CD4-positive, alpha-beta T cell (primary cell): ENCODE measurements at places on chromosomes 16 and 17. TPM values are rescaled to one million over a fixed set of nuclear protein-coding genes. Genes with fewer than 3 reads are reported as not detected.

The DNAAF1 gene
- not detected for total RNA-seq

The CCL16 gene
- total RNA-seq, result not detected

The SULT1A3 gene
- 16.1 TPM for total RNA-seq

The TMEM238L gene
- not detected for total RNA-seq

The RHBDL3 gene
- not detected for total RNA-seq

The CD300LB gene
- 0.36 TPM for total RNA-seq

The HES7 gene
- total RNA-seq, result 0.53 TPM

DNA sequence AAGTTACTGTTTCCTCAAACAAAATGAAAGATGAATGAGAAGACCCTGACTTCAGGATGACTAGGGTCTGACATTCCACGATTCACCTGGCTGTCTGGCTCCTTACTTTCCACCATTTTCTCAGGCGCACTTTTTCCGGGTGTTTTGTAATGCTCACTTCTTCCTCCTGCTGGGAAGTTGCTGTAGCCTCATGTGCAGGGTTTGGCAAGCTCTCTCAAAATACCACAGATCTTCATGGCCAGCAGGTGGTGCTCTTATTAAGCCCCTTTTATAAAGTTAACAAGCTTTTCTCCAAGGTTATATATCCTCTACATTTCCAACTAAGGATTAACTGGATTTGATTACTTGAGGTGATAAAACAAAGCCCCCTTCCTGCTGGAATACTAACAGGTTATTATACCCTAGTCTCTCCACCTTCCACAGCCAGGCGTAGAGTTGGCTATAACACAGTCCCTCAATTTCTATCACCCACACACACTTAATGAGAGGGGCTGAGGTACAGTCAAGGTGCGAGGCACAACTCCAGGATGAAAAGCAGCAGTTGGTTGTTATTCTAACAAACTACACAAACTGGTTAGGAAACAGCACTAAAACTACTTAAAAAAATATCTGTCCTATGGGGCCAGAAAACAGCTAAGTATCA lies 45.4 kb downstream of the STH start:
- H3K36me3 ChIP-seq, result peaks cover 92% of the 10 kb centered on the region
- no peaks in the 10 kb centered on the region for H3K27me3 ChIP-seq
- no peaks in the 10 kb centered on the region for H3K4me1 ChIP-seq
- no peak overlapping the region for H3K27ac ChIP-seq
- no peak overlapping the region for H3K4me3 ChIP-seq
- DNase-seq, result peak; percentile 70

- no peaks in the 10 kb centered on the region for H3K27me3 ChIP-seq
- no peak overlapping the region for H3K27ac ChIP-seq
- peak; percentile 59 for DNase-seq
- H3K36me3 ChIP-seq, result no peaks in the 10 kb centered on the region
- no peak overlapping the region for H3K4me3 ChIP-seq
- H3K4me1 ChIP-seq, result peaks cover 8% of the 10 kb centered on the region
These were observed 43.5 kb downstream of the REXO5 start for GRCh38 chr16:20849589-20850390.

- H3K36me3 ChIP-seq, result peaks cover 93% of the 10 kb centered on the region
- no peak for DNase-seq
- H3K27me3 ChIP-seq, result no peaks in the 10 kb centered on the region
- H3K4me3 ChIP-seq, result no peak overlapping the region
These were observed 38.5 kb downstream of the USP22 start for GRCh38 chr17:21004016-21004930.

DNA sequence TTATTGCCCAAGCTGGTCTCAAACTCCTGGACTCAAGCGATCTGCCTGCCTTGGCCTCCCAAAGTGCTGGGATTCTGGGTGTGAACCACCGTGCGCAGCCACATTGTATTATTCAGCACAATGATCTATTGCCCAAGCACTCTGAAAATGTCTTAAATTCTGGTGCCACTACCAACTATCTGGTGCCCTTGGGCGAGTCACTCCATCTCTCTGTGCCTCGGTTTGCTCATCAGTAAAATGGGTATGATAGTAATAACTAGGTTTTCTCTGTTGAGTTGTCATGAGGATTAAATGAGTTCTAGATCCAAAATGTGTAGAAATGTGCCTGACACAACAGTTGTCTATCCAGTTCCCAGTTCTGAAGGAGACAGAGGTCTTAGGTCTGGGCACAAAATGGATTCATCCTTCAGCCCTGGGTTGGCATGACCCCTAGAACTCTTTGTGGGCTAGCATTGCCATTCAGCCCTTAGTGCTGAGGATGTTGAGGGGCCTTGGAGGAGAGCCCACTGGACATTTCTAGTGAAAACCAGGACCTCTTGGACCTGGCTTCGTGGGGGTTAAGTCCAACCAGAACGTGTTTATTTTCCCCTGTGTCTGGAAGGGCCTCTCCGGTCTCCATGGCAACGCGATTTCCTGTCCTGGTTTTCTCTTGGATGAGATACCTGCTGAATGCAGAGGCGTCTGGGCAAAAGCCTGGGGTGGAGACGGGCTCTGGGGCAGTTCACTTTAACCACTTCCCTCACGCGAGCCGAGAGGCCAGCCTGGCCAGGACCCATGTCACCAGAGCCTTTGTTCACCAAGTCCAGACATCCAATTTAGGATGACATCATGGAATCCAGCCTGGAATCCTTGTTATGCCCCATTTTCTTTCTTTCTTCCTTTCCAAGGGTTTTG lies 43.7 kb upstream of the TNRC6A start:
- H3K4me1 ChIP-seq, result no peaks in the 10 kb centered on the region
- no peaks in the 10 kb centered on the region for H3K36me3 ChIP-seq
- H3K27ac ChIP-seq, result no peak overlapping the region
- H3K27me3 ChIP-seq, result no peaks in the 10 kb centered on the region
- no peak for DNase-seq

DNA sequence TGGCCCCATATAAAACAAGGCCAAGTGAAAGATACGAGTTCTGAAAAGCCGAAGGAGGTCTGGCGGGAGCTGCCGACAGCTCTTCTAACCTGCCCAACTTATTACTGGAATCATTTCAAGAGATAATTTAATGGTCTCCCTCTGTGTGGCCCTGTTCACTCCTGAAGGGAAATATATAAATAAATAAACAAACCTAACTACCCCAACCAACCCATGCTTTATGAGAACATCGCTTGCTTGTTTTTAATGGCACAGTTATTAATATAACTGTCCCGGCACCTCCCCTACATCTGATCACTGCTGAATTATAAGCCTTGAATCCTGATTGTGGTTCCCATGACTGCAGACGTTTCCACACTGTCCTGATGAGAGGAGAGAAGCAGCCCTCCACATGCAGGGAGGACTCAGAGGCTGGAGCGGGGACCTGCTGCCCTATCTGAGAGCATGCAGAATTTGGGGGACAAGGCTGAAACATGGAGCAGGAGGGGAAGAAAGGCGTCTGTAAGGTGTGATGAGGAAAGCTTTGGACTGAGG lies 22.2 kb downstream of the CDK5RAP3 start:
- H3K36me3 ChIP-seq, result no peaks in the 10 kb centered on the region
- no peaks in the 10 kb centered on the region for H3K27me3 ChIP-seq
- no peak for DNase-seq
- H3K4me1 ChIP-seq, result no peaks in the 10 kb centered on the region

- no peaks in the 10 kb centered on the region for H3K27me3 ChIP-seq
- H3K27ac ChIP-seq, result no peak overlapping the region
- no peak overlapping the region for H3K4me3 ChIP-seq
- no peaks in the 10 kb centered on the region for H3K36me3 ChIP-seq
- H3K4me1 ChIP-seq, result peaks cover 43% of the 10 kb centered on the region
- DNase-seq, result no peak
These were observed 22.4 kb downstream of the ZNF200 start for GRCh38 chr16:3212567-3212966.

GRCh38 chr16:68015681-68016080 lies at the start of gene DPEP2NB:
TSS of gene DPEP2NB (minus strand) at chr16:68015911. CDS start at chr16:68015770, 141 bp downstream.
- H3K36me3 ChIP-seq, result no peaks in the 10 kb centered on the region
- H3K27ac ChIP-seq, result no peak within 1 kb of the TSS
- H3K4me1 ChIP-seq, result peaks cover 6% of the 10 kb centered on the region
- no peak for DNase-seq

- no peak overlapping the region for H3K4me3 ChIP-seq
- H3K4me1 ChIP-seq, result peaks cover 5% of the 10 kb centered on the region
- no peaks in the 10 kb centered on the region for H3K36me3 ChIP-seq
- no peaks in the 10 kb centered on the region for H3K27me3 ChIP-seq
- DNase-seq, result no peak
- no peak overlapping the region for H3K27ac ChIP-seq
These were observed 4.9 kb downstream of the MYLK3 start for GRCh38 chr16:46743232-46743719.

- H3K27me3 ChIP-seq, result no peaks in the 10 kb centered on the region
- H3K36me3 ChIP-seq, result peaks cover 14% of the 10 kb centered on the region
- DNase-seq, result no peak
- H3K27ac ChIP-seq, result no peak overlapping the region
These were observed 27.7 kb downstream of the ABCC1 start for GRCh38 chr16:15976929-15977637.

DNA sequence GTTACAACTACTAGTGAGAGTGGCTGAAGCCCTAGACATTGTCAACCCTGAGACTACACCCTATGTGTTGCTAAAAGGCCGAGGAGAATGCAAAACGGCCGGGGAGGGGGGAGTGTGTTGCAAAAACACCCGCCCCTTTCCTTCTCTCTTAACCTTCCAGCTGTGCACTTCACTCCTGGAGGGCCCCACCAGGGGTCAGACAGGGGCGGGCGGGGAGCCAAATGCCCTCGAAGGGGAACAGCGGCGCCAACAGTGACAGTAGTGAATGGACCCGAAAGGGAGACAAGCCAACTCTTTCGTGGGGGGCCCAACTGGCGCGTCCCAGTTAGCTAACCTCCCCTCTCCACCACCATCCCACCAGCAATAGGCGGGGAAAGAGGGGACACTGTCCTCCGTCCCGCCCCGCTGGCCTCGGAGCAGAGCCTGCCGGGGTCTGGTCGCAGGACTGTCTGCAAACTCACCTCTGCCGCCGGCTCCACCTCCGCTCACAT lies 352 bp downstream of the MARF1 start:
- peaks cover 39% of the 10 kb centered on the region for H3K4me1 ChIP-seq
- H3K27ac ChIP-seq, result peak overlapping the region; percentile 96

DNA sequence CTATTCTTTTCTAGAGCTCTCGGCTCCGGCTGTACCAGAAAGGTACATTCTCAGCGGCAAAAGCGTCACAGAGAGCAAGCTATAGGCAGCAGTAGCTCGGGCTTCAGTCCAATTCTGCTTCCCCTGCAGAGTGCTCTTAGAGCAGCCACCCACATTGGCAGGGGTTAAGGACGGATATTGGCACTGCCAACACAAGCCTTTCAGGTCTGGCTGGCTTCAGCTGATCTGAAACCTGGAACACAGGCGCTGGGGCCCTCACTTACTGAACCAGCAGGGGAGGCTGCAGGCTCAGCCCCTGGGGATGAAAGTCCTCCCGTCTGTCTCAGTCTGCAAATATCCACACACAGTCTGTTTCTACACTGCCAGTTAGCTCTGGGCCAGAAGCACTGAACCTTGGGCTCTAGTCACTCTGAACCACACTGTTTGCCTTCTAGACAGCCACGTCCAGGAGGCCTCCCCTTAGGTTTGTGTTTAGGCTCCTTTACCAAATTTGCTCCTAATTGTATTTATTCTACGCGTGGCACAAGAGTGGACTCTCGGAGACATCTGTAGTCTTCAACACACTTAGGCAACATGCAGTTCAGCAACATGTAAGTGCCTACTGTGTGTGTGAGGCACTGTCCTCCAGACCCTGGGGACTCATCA lies 40.1 kb downstream of the HIC1 start:
- H3K4me1 ChIP-seq, result peaks cover 14% of the 10 kb centered on the region
- no peak for DNase-seq

DNA sequence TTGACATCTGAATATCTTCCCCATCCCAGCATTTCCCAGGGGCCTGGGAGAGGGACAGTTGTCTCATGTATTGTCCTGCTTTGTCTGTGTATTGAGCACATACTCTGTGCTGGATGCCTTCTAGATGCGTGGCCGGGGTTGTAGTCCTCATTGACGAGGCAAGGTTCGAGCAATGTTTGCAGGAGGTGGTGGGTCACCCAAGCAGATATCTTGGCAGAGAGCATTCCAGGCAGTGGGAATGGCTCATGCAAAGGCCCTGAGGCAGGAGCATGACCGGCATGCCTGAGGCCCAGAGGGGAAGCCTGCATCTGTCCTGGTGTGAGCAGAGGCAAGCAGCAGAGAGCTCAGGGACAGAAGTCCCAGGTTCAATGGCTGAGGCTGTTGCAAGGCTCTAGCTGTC lies 17.5 kb downstream of the KRT33A start:
- H3K36me3 ChIP-seq, result no peaks in the 10 kb centered on the region
- H3K27me3 ChIP-seq, result no peaks in the 10 kb centered on the region
- H3K4me3 ChIP-seq, result no peak overlapping the region
- peaks cover 61% of the 10 kb centered on the region for H3K4me1 ChIP-seq

DNA sequence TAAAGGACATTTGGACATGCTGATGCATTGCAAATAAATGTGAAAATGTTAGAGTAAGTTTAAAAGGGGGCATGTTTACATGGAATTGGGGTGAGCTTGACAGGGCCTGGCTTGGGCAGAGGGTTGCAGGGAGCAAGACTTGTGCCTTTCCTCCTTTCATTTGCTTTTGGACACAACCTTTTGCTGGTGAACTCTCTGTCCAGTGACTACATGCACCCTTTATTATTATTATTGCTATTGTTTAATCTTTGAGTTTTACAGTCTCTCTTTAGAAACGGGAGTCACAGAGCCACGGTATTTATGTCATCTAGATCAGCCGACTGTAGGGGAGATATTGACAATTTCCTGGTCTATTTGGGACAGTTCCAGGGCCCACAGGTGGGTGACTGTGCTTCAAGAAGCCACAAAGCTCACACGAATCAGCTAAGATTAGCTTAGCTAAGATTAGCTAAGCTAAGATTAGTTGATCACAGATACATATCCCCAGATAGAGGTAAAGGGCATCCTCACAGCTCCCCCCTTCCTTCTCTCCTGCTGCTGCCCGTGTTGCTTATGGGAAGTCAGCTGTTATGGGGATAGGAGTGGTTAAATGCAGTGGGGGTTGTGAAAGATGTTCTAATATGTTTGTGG lies 28.9 kb upstream of the ETV4 start:
- no peak for DNase-seq
- H3K36me3 ChIP-seq, result no peaks in the 10 kb centered on the region
- peaks cover 20% of the 10 kb centered on the region for H3K4me1 ChIP-seq
- H3K27me3 ChIP-seq, result peaks cover 4% of the 10 kb centered on the region
- no peak overlapping the region for H3K4me3 ChIP-seq
- H3K27ac ChIP-seq, result no peak overlapping the region

GRCh38 chr17:15377616-15378015 lies 36.2 kb upstream of the TEKT3 start:
- no peak overlapping the region for H3K4me3 ChIP-seq
- H3K27me3 ChIP-seq, result peaks cover 3% of the 10 kb centered on the region
- H3K36me3 ChIP-seq, result no peaks in the 10 kb centered on the region
- H3K4me1 ChIP-seq, result no peaks in the 10 kb centered on the region

GRCh38 chr17:7064261-7064660 lies 15.8 kb downstream of the CLEC10A start:
- DNase-seq, result no peak
- H3K36me3 ChIP-seq, result no peaks in the 10 kb centered on the region
- H3K27me3 ChIP-seq, result no peaks in the 10 kb centered on the region
- H3K4me3 ChIP-seq, result no peak overlapping the region
- H3K27ac ChIP-seq, result no peak overlapping the region

DNA sequence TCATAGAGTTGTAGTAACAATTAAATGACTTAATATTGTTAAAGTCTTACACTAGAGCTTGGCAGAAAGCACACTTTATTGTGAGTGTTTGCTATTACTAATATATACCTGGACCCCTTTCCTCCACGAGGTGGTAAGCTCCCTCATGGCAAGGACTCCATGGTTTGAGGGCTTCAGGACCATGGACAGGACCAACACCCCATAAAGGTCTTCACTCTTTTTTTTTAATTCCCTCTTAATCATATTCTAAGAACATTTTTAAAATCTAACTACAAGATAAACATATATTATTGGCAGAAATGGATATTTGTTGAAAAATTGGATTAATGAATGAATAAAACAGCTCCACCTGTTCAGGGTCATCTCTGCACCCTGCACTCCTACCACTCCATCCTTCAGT lies 154.5 kb downstream of the CBLN1 start:
- DNase-seq, result no peak
- H3K27me3 ChIP-seq, result no peaks in the 10 kb centered on the region
- no peaks in the 10 kb centered on the region for H3K4me1 ChIP-seq
- H3K4me3 ChIP-seq, result no peak overlapping the region
- H3K36me3 ChIP-seq, result no peaks in the 10 kb centered on the region
